ENCODE measurements at places on chromosomes 2 and 18.
A peak's percentile ranks its signal among the peaks of the same experiment; 100 is the strongest.

DNA sequence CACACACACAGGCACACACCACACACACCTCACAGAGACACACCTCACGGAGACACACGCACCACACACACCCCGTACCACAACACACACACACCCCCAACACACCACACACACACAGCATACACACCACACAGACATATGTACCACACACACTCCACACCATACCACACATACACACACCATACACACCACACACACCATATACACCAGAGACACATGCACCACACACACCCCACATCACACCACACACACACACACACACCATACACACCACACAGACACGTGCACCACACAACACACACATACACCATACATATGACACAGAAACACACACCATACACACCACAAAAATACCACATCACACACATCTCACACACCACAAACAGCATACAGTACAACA, 850.7 kb downstream of the RNF144A start:
- DNase-seq, result no peak

DNA sequence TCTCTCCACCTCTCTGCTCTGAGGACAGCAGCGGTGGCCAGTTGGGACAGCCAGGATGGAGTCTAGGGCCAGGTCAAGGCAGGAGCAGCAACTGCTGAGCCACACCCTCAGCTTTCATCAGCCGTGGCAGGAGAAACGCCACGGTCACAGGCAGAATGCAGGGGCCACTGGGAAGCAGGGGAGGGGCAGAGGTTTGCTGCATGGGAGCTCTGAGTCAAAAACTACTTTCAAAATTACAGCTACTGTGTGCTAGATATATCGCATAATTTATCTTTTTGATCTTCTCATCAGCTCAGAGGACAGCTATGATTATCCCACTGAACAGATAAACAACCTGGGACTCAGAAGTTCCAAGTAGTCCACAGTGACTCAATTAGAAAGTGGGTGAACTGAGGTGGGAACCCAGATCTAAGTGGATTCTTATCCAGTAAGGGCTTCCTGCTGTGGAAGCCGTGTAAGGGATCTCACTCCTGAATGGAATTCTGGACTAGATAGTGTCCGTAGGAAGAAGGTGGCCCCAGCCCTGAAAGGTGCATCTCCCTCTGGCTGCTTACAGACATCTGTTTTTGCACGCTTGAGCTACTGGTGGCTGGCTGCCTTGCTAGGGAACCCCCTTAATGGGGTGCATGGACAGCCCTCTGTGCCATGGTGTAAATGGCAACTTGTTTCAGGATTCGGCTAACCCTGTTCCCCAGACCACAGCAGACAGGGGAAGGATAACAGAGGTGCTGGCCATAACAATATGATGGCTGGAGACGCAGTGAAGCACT, 194.6 kb upstream of the SMAD2 start:
- DNase-seq, result no peak

DNA sequence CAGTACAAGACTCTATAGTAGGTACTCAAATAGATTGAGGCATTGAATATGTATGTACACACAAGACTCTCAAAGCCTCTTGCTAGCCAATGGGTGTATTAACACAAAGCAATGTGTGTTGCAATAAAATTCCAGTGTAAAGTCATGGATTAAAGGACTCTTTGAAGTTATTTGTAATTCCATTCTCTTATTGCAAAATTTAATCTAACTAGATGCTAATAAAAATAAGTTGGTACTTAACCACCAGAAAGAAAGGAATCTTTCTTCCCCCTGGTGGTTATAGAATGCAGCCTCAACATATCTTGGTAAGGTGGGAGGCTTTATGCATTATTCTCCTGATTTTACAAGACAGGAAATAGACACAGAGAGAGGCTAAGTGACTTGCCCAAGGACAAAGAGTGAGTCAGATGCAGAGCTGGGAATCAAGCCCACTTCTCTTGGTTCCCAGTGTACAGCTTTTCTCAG, 18.0 kb downstream of the LRP1B start:
- DNase-seq, result no peak

DNA sequence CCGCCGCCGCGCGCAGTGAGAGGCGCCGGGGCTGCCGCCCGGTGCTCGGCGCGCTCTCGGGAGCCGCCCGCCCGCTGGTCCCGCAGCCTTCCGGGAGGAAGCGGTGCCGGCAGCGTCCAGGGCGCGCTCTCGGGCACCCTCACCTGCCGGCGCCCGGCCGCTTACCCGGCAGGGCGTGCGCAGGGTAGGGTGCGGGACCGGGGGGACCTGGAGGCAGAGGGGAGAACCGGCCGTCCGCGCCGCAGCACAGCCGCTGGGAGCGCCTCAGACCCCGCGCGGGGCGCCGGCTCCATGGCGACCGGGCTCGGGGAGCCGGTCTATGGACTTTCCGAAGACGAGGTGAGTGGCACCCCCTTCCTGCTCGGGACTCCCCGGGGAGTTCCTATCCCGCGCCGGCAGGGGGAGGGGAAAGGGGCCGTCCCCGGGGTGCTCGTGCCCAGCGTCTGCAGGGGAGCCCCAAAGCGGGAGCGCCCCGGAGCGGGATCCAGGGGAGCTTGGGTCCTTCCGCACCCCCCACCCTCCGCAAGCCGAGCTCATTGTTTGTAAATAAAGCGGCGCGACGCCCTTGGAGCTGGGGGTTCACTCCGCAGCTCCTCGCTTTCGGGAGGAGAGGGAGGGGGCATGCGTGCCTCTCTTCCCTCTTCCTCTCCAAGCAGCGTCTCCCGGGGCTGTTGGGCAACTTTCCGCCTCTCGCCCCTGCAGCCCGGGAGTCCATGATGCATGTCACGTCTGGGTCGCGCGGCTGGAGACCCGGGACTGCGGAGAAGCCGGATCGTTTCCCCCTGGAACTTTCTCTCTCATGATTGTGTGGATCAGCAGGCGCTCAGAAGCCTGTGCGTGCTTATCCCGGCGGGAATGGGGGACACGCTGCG, 580 bp downstream of the NEDD4L start:
- peak; percentile 61 for DNase-seq

GRCh38 chr2:42025151-42025582, 22.7 kb upstream of the PKDCC start:
- DNase-seq, result no peak

- no peak for DNase-seq
Measured at GRCh38 chr2:209324281-209324680, 99.6 kb upstream of the MAP2 start.

DNA sequence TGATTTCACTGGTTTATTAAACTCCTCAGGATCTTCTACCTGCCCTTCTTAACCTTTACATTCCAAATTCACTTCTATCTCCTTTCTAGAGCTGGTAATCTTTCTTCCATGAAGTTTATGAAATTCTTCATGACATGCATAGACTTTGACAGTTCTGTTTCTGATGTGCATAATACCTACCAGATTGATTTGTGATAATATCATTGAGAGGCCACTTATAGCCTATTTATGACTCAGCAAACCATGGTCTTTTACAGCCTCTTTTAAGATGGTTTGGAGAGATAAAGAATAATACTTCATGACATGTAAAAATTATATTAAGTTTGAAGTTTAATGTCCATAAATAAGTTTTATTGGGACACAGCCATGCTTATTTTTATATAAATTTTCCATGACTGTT, 14.0 kb downstream of the SCN2A start:
- DNase-seq, result no peak

DNA sequence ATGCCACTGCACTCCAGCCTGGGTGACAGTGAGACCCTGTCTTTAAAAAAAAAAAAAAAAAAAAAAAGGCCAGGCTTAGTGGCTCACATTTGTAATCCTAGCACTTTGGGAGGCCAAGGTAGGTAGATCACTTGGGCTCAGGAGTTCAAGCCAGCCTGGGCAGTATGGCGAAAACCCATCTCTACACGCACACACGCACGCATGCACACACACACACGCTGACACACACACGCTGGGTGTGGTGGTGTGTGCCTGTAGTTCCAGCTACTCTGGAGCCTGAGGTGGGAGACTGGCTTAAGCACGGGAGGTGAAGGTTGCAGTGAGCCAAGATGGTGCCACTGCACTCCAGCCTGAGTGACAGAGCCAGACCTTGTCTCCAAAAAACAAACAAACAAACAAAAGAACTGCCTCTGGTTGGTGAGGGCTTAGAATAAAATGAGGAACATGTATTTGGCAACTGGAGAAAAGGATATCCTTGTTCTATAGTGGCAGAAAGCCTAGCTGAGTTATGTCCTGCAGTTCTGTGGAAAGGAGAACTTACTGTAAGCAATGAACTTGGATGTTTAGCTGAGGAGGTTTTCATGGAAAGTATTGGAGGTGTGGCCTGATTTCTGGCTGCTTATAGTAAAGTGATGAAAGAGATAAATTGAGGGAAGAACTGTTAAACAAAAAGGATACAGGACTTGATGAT, 34.0 kb downstream of the HAT1 start:
- peak; percentile 12 for DNase-seq

DNA sequence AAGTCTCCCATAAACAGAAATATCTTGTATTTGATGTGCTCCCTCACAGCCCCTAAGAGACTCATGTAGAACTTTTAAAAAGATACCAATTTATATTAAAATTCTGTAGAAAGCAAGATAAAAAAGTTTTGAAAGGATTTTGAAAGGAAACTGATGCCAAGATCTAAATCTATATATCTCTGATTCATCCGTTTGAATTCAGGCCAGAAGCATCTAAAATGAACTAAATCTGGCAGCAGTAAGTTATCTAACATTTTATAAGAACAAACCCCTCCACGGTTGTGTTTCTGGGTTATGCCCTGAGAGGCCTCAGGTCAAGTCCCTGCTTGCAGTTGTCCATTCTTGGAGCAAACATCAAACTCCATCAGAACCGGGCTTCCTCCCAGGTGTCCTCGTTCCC, 165.8 kb downstream of the FBXO15 start:
- DNase-seq, result no peak

DNA sequence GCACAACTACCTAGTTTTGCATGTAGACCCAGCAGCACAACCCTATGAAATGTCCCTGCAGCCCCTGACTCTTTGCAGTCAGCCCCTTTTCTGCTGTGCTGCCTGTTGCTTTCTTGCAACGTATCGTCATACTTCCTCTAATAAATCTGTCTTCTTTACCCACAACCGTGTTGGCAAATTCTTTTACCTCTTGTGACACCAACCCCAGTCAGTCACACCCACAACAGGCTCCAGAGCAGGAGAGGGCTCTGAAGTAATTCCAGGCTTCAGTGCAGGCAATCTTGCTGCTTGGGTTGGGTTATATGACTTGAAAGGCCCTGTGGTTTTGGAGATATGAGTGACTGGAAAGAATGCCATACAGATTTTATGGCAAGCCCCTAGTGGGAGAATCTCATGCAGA, 79.1 kb upstream of the KCNH7 start:
- no peak for DNase-seq

- DNase-seq, result no peak
Measured at GRCh38 chr18:60870261-60871153, 462.7 kb upstream of the CDH20 start.

DNA sequence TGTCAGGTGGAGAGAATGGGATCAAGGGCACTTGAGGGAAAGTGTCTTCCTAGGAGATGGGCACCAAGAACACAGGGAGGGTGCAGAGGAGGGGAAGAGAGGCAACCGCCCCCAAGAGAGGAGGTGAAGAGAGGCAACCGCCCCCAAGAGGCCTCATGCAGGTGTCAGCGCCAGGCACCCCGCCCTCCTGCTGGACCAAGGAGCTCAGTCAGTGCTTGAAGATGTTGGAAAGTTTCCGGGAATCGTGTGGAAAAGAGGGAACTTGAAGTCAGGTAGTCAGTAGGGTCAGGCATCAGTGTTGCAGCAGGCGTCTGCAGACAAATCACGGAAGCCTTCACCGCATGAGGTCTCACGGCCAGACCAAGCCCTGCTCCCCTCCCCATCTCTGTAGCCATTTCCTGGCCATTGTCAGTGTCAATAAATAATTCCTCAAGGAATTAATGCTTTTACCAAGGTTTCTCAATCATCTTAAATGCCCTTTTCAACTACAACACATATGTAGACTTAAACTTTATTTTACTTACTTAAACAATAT, 353.1 kb downstream of the EIPR1 start:
- no peak for DNase-seq

GRCh38 chr18:9389706-9390105, 55.1 kb downstream of the TWSG1 start:
- DNase-seq, result no peak

DNA sequence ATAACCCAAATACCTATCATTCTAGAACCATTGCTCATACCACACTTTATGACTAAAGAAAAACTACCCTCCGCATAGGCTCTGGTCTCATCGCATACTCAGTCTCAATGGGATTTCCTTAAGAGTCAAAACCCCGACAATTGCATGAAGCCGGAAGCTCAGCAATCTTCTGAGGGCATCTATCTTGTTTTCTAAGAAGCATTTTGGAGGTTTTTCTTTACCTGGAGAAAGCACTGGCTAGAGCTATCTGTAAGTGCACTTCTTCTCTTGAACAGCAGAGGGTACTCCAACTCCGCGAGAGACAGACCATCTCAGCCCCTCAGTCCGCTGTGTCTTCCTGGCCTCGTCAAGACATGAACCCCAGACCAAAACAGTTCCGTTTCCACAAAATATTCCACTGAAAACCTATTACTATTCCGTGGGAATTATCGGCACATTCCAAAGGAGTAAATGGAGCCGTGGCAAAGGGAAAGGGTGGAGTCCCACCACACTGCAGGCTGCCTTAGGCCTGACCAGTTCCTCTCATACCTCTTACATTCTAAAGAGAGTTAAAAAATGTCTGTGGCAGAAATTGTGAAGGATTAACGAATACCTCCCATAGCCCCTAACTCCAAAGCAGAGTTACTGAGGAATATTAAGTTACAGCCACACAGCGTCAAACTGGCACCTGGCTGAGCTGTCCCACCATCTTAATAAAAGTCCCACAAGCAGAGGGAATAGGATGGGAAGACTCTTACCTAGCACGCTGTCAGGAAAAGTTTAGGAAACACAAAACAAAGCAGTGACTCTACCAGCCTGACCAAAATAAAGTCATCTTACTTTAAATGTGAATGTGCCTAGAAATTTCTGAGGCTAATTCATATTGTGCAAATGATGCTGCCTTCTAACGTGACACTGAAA, 325.6 kb upstream of the VRK2 start:
- peak; percentile 24 for DNase-seq

DNA sequence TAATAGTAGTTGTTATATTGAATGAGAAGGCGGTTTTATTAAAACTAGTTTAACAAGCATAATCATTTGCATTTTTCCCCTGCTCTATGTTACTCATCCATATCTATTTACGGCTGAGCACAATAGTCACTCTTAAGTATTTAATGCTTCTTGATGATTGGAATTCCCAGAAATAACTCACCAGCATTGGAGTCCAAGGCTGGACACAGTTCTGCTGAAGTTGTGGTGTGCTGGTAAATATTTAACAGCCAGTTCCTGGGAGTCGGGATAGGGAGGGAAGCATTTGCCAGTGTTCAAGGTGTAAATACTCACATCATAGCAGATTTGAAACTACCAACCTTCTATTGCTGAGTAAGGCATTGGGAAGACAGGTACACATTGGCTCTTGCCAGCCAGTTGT, 315.1 kb downstream of the MTX2 start:
- DNase-seq, result no peak

DNA sequence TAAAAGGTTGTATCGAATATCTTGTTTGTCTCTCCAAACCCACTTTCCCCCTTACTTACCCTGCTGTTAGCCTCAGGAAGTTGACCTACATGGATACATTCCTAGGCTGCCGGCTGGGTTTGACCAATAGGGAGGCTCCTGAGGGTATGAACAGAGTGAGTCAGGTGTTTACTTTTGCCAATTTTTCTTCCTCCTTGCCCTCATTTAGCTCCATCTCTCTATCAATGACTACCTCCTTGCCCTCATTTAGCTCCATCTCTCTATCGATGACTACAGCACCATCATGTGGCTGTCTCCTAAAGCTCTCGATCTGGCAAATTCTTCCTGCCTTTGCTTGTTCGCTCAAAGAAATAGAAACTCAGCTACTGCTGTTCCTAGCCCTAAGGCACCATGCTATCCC, 571.9 kb upstream of the CRIM1 start:
- no peak for DNase-seq

Data from CD8-positive, alpha-beta T cell (primary cell).